ENCODE measurements at places on chromosomes 11 and 22. TPM values are rescaled to one million over a fixed set of nuclear protein-coding genes. Genes with fewer than 3 reads are reported as not detected.

LUZP2 gene
- 0.16 TPM for total RNA-seq

WT1 gene
- total RNA-seq = 0.57 TPM

TTC36 gene
- total RNA-seq = 0.67 TPM

ZBTB16 gene
- 8.1 TPM for total RNA-seq

USH1C gene
- total RNA-seq = 3.5 TPM

SCO2 gene
- 1.8 TPM for total RNA-seq

OR52I1 gene
- total RNA-seq = not detected

DDTL gene
- total RNA-seq = 2.6 TPM

MAPK8IP1 gene
- total RNA-seq = 21.3 TPM

SGSM1 gene
- total RNA-seq = 1.9 TPM

ADM2 gene
- total RNA-seq = 44.3 TPM

SLC22A12 gene
- not detected for total RNA-seq

SLC6A5 gene
- not detected for total RNA-seq

GSTT2 gene
- total RNA-seq = 1.5 TPM

CREB3L1 gene
- 26.3 TPM for total RNA-seq

SLC25A18 gene
- total RNA-seq = 0.09 TPM

FAT3 gene
- 2.3 TPM for total RNA-seq

SCGB2A2 gene
- total RNA-seq = not detected
